ENCODE measurements at places on chromosomes 2 and 18.

- DNase-seq = no peak
These were observed 70.7 kb upstream of the BCL2L11 start for GRCh38 chr2:111049792-111050640.

DNA sequence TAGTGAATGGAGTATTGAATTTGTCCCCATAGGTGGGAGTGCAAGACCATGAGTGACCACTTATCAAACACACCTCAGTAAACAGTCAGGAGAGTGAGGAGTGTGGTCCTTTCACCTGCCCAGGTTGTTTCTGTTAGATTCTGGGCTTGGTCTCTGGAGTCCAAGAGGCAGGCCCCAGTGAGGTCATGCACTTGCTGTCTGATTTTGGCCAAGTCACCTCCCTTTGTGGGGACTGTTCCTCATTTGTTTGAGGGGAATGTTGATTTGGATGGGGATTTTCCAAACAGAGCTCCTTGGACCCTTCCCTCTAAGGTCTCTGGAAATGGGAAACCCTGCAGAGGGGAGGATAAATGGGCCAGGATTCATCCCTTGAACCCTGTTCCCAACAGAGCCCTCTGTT lies 7.3 kb downstream of the IL1RN start:
- no peak for DNase-seq

- DNase-seq = no peak
These were observed 232.3 kb downstream of the DYM start for GRCh38 chr18:49228187-49228586.

- DNase-seq = no peak
These were observed 35.3 kb downstream of the NCKAP5 start for GRCh38 chr2:133532919-133533318.

DNA sequence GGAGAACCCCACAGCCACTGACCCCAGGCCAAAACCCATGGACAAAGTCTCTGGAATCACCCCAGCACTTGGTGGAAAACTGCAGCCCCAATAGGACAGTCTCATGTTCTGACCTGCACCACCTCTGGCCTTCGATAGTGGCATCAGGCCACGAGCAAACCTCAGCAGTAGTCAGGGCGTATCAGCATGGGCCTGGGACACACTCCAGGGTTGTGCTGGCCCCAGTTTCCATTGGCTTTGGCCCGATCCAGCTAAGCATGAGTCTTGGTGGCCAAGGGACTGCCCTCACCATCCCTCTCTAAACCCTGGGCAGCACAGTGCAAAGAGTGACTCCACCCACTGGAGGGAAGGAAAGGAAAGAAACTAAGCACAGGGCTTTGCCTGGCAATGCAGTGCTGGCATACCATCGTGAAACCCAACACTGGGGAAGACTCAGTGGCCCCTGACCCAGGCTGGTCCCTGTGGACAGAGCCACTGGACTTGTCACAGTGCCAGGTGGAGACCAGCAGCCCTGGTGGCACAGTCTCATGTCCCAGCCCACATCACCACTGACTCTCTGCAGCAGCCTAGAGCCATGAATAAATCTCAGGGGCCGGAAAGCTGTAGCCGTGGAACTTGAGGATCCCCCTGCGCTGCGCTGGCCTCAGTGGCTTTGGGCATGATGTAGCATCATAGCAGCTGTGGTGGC lies 46.3 kb downstream of the ZNF519 start:
- no peak for DNase-seq

- no peak for DNase-seq
These were observed 1074.2 kb upstream of the ZEB2 start for GRCh38 chr2:145593991-145594614.

GRCh38 chr2:193907561-193907960 lies 1712.8 kb upstream of the TMEFF2 start:
- no peak for DNase-seq

- no peak for DNase-seq
These were observed 618 bp downstream of the POLR2D start for GRCh38 chr2:127857265-127857808.

DNA sequence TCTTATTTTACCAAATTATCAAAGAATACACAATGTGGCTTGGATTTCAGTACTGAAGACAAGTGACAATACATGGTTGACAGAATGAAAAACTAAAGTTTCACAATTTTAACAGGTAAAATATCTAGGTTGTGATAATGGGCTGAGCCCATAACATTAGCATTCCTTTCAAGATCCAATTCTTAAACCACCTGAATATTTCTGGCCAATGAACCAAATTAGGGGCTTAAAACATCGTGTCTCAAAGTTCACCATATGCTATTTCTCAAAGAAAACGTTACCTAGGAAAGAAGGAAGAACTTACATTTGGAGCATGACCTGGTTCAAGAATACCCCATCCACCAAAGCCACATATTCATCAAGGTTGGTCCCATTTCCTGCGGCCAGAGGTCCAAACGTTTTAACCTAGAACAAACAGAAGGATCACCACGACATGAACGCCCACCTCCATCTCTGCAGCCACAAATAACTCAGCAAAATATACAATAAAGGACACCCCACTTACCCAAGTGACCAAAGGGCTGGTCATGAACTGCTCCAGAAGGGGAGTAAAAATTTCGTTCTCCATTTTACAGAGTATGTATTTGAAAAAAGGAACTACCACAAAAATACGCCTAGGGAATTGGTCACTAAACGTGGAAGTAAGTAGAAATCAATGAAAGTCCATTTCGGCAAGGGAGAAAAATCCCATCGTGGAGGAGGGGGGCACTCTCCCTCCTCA lies 984 bp downstream of the CCDC88A start:
- DNase-seq = no peak

- DNase-seq = no peak
These were observed 134.4 kb upstream of the SEC11C start for GRCh38 chr18:59005262-59005661.

DNA sequence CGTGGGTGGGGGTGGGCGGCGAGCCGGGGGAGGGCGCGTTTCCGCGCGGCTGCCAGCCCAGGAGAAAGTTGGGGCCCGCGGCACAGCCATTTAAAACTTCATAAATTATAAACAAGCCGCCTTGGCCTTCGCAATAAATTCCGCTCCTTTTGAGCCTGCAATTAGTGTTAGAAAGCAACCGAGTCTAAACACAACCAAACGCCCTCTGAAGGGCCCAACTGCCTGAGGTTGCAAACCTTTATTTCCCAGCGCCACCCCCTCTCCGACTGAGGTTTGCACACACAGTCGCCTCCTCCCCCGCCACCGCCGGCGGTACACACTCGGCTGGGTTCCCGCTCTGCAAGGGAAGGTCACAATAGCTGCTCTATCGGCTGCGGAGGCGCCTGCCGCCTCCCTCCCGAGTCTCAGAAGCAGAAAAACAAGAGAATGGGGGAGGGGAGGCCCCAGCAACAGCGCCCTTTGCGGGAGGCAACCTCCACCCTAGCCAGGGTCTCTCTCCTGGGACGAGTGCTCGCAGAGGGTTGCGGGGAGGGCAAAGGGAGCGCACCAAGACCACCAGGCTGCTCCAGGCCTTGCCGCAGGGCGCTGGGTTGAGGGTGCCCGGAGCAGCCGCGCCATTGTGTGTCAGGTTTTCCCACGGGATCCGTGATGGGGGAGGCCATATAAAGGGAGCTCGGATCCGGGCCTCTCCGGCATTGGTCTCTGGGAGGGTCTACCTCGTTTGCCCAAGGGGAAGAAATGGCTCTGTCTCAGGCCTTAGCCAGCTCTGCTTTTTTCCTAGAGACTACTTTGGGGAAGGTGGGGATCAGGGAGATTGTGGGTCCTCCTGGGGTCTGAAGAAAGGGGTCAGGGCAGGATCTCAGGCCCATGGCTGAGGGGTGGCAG lies 13.4 kb upstream of the HOXD1 start:
- DNase-seq = no peak

GRCh38 chr2:237290261-237290660 lies 123.7 kb downstream of the COL6A3 start:
- no peak for DNase-seq

DNA sequence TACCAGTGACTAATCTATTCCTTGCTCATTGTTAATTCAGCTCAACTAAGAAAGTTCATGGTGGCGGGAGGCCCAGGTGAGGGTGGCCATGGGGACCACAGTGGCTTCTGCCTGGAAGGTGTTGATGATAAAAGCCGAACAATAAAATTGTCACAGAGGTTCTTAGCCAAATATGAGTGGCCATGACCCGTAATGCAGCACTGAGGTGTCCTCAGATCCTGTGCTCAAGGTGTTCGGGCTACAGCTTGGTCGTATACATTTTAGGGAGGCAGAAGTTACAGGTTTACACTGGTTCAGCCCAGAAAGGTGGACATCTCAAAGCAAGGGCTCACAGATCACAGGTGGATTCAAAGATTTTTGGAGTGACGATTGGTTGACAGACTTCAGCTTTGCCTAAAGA lies 98.5 kb upstream of the SNTG2 start:
- no peak for DNase-seq

DNA sequence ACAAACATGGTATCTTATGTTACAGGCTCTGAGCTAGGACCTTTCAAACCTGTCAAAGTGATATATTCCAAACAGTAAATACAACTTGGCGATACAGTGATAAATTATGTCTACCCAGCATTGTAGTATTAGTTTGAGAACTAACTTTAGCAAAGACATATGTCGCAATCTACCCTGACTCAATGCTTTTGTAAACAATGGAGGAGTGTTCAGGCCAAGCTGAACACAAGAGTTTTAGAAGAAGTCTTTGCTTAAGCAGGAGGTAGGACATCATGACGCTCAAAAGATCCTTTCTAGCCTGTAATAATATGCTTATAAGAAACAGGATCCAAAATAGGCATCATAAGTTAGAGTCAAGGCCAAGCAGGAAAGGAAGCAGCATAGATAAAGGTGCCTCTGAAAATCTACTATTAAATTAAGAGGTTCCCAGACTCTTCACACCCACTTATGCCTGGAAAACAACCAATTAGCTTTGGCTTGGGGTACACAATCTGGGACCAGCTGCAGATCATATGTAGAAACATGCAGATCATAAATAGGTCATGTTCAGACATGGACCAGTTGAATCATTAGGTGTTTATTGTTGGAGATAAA lies 132.5 kb downstream of the CSRNP3 start:
- DNase-seq = no peak

- no peak for DNase-seq
These were observed 4.5 kb downstream of the NR4A2 start for GRCh38 chr2:156327835-156328695.

DNA sequence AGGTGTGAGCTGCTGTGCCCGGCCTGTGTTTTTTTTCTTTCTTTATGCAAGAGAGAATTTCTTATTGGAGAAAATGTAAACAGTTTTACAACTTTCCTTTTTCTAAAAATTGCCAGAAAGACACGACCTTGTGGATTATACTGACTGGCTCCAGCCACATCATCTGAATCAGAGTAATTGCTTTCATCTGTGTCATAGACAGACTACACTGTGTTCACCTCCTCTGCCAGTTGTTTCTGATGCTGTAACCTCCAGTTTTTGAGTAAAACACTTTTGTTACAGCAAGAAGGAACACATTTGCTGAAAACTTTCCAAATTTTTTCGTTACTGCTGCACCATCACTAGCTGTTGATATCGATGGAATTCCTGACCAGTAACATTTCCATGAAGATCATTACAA lies 43.9 kb upstream of the PLEKHM3 start:
- DNase-seq = no peak

GRCh38 chr2:64213532-64214275 lies 69.5 kb upstream of the PELI1 start:
- DNase-seq = no peak

- DNase-seq = no peak
These were observed 25.4 kb downstream of the PTPRM start for GRCh38 chr18:7592305-7593071.

- DNase-seq = no peak
These were observed 80.1 kb upstream of the CTDP1 start for GRCh38 chr18:79599441-79599931.

DNA sequence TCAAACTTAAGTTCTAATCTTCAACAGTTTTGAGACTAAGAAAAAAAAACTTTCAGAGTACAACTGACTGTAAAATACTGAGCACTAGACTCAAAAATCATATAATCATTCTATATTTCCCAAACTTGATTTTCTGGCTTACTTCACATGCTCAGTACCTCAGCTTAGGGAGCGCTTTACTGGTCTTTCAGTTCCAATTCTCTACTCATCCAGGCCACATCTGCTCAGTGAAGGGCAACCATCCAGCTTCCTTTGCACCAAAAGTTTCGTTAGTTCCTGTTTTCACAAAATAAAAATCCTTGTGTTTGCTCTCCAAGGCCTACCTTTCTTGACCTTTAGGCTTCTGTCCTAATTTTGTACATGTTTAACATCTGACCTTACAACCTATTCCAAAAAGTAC lies 287.6 kb upstream of the LRRTM1 start:
- no peak for DNase-seq

GRCh38 chr2:108926561-108927380 lies 62.2 kb downstream of the EDAR start:
- DNase-seq = no peak

GRCh38 chr2:12606472-12607000 lies 110.2 kb upstream of the TRIB2 start:
- no peak for DNase-seq

DNA sequence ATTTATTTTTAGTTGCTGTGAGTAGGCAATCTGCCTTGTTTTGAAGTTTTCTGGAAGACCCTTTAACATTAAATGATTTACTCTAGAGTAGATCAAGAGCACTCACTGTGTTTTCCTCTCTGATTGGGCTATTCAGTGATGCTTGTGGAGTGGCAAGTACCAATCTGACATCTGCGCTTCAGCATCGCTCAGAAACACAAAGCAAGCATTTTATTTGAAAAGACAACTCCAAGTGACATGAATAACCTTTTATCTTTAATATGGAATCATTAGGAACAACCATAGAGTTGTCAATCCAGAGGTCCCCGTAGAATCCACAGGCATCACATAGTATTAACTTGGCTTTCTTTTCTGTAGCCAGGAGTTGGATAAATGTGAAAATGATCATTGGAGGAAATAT lies 114.7 kb downstream of the CPS1 start:
- no peak for DNase-seq

- DNase-seq = no peak
These were observed 15.3 kb upstream of the LOXHD1 start for GRCh38 chr18:46672062-46672970.

- no peak for DNase-seq
These were observed 52.2 kb downstream of the NXPH2 start for GRCh38 chr2:138727956-138728355.

DNA sequence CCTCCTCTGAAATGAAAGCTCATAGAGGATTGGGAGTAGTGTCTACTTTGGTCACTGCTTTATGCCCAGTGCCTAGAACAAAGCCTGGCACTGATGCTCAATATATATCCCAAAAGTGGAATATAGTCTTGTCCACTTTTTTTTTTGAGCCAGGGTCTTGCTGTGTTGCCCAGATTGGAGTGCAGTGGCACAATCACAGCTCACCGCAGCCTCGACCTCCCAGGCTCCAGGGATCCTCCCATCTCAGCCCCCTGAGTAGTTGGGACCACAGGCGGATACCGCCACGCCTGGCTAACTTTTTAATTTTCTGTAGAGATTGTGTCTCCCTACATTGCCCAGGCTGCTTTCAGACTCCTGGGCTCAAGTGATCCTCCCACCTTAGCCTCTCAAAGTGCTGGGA lies 3.8 kb downstream of the FKBP7 start:
- DNase-seq = no peak

- no peak for DNase-seq
These were observed 5.5 kb downstream of the ATP6V1B1 start for GRCh38 chr2:70941186-70941585.
